Peyer's patch (tissue), 4 donors: ENCODE measurements at places on chromosomes 4 and X. TPM values are rescaled to one million over a fixed set of nuclear protein-coding genes. Genes with fewer than 3 reads are reported as not detected.

Gene NPY2R
- 0.94 TPM for total RNA-seq

Gene DCTD
- 21.7 TPM for total RNA-seq

Gene SETD7
- 17.7 TPM for total RNA-seq

Gene TMEM175
- total RNA-seq = 58.6 TPM

Gene SHOX
- total RNA-seq = not detected

Gene SLITRK4
- total RNA-seq = not detected

Gene PHKA1
- 6.3 TPM for total RNA-seq

Gene DACH2
- total RNA-seq = not detected

Gene BMPR1B
- total RNA-seq = not detected

Gene KLHL8
- 11.9 TPM for total RNA-seq

Gene FAAH2
- total RNA-seq = 15.4 TPM

Gene PPA2
- total RNA-seq = 106 TPM

Gene GAGE1
- total RNA-seq = not detected

Gene ZDHHC15
- not detected for total RNA-seq

Gene SLC4A4
- 26.8 TPM for total RNA-seq

Gene ZNF518B
- total RNA-seq = 26.1 TPM

Gene DNASE1L1
- total RNA-seq = 23.9 TPM

Gene WAS
- 3.5 TPM for total RNA-seq

Gene MAGEB17
- total RNA-seq = not detected

Gene CD38
- total RNA-seq = 19.0 TPM

Gene GPAT3
- total RNA-seq = 7.4 TPM

Gene HSFX1
- total RNA-seq = 5.0 TPM

Gene RTL9
- not detected for total RNA-seq

Gene IGSF1
- total RNA-seq = not detected

Gene CABS1
- not detected for total RNA-seq

Gene GPR50
- not detected for total RNA-seq

Gene FRMPD3
- not detected for total RNA-seq

Gene PDZD4
- total RNA-seq = 3.3 TPM

Gene BRCC3
- 17.5 TPM for total RNA-seq

Gene ZCCHC18
- total RNA-seq = not detected

Gene RNF128
- 81.1 TPM for total RNA-seq
